ENCODE measurements at places on chromosomes 3 and 15.

DNA sequence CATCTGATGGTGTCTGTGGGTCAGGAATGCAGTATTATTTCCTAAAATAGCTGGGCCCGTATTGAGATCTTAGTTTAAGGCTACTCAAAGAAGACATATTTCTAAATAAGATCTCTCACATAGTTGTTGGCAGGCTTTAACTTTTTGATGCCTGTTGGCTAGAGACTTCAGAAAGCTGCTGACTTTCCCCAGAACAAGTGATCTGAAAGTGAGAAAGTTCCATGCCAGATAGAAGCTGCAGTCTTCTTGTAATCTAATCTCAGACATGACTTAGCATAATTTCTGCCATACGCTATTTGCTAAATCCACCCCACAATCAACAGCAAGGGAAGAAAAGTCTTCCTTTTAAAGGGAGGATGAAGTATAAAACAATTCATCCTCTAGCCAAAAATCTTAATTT is 867.1 kb downstream of the IGSF11 start:
- DNase-seq = no peak

GRCh38 chr15:83766339-83766738 is 112.4 kb downstream of the ADAMTSL3 start:
- no peak for DNase-seq

DNA sequence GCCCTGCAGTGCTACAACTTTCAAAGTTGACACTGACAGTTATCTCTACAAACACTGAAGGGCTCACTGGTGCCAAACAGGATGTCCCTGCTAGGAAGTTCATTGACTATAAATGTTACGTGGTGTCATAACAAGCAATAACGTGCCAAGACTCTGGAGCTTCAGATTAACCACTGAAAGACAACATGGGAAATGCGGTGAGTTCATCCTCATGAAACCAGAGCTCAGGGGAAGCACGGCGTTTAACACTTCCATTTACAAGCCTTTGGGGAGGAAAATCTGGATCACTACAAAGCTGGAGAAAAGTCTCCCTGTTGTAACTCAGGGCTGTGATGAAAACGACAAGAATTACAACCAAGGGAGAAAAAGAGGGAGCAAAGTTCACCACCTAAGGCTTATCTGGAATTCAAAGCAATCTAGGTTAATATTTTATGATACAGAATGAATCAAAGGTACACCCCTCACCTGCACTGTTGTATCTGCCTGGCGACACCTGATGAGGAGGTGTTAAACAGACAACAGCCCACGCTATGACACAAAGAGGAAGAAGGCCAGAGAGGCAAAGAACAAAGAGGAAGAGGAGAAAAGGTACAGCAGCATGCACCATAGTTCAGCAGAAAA is 27.0 kb downstream of the SHQ1 start:
- peak; percentile 33 for DNase-seq

DNA sequence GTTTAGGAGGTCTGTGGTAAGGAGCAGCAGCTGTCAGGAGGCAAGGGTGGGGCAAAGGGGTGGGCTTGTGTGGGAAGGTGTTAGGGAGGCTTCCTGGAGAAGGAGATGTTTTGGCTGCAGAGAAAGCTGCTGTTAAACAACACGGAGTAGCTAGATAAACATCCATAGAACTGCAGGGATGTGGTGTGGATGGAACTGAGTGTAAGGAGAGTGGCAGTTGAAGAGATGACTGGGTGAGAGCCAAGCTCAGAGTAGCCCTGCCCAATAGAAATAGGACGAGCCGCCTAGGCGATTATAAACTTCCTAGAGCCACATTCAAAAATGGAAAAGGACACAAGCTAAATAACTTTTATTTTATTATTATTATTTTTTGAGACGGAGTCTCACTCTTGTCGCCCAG is 19.9 kb downstream of the RPLP1 start:
- DNase-seq = no peak

DNA sequence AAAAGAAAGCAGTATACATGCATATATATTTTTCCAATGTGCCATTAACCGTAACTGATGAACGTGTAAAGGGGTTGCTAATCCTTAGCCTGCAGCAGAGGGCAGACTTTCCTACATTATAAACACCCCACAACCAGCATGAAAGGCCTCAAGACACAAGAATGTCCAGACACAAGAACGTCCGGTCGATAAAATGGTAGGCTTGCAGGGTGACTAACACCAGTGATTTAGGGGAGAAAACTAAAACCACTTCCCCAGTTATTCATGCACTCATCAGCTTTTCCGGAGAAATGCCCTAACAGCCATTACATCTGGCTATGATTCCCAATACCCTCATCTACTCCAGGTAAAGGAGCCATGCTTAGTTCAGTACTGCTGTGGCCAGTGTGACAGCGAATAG is 57.4 kb downstream of the LRTM1 start:
- DNase-seq = no peak

- no peak for DNase-seq
These were observed 23.6 kb upstream of the KCNH8 start for GRCh38 chr3:19124752-19125151.

DNA sequence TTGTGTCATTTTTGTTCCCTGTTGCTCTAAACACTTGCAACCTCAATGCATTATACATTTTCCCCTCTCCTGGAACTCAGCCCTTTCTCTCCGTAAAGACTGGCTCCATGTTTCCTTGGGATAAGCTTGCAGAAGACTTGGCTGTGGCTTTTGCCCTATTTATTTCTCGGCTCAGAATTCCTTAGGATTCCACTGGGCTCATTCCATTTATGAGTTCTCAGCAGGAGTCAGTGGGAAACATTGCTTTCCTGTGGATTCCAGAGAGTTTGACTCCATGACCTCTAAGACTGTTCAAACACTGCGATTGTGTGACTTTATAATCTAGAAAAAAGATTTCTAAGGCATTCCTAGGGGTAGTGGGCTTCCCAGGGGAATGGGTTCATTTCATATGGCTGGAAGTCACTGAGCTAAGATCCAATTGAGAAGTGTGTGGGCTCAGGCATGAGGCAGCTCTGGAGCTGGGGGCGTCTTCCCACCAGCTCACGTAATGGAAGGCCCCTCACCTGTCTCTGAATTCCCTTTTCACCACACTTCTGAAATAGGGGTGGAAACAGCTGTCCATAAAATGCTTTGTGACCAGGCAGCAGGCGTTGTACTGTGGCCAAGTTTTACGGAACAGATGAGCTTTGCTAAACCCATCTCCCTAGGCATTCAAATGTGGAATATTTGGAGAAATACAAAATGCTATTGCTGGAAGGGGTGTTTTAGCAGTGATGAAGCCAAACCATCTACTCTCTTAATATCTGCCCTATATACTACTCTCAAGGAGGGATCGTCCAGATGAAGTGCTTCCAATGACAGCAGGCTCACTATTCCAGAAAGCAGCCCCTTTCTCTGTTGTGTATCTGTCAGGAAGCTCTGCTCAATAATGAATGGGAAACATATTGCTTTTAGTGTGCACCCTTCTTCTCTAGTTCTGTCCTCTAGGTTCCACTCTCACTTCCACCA is 91.8 kb upstream of the BCL6 start:
- DNase-seq = no peak

DNA sequence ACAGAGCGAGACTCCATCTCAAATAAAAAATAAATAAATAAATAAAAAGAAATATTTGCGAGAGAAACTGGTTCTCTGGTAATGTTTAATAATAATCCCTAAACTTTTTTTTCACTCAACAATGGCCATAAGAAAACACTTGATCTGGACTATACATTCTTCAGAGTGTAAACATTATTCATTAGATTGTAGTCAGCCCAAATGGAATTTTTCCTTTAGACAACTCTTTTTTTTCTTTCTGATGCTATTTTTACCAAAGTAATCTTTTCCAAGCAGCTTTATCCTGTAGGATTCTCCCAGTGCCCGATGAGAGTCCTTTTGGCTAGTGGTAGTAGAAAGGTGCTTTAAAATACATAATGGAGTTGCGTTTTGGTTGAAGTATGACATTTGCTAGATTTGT is 90.4 kb downstream of the NEDD4 start:
- no peak for DNase-seq

GRCh38 chr15:43799945-43800285 is at the start of gene SERINC4:
Gene SERINC4 (minus strand): TSS chr15:43800220. CDS start chr15:43799986, 234 bp downstream.
- DNase-seq = no peak

- DNase-seq = no peak
These were observed 297.4 kb upstream of the EPHA3 start for GRCh38 chr3:88809993-88810392.

GRCh38 chr15:66961407-66961884 is 104.0 kb upstream of the SMAD3 start:
- DNase-seq = no peak

- no peak for DNase-seq
These were observed 6.9 kb upstream of the SKIC8 start for GRCh38 chr15:78306176-78306774.

DNA sequence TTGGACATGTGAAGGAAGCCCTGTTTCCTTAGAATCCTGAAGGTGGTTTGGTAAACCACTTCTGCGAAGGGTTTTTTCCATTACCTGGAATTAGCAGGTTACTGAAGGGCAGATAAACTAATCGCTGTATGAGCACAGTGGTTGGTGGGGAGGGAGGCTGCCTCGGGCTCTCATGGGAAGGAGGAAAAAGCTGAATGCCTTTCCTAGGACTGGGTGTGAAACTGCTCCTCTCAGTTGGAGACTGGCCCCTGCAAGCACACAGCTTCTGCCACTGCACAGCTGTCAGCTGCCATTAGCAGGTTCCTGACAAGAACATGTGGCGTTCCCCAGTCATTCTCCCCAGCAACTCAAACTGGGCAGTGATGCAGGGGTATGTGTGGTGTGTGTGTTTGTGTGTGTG is 376.3 kb downstream of the GAP43 start:
- DNase-seq = no peak

GRCh38 chr3:127709320-127710060 is 36.7 kb downstream of the ABTB1 start:
- DNase-seq = no peak

GRCh38 chr3:13528217-13528867 is 20.6 kb upstream of the FBLN2 start:
- no peak for DNase-seq

GRCh38 chr3:1057436-1057835 is 35.4 kb upstream of the CNTN6 start:
- DNase-seq = no peak

- DNase-seq = peak; percentile 51
These were observed 37.8 kb upstream of the USP3 start for GRCh38 chr15:63466378-63467192.

DNA sequence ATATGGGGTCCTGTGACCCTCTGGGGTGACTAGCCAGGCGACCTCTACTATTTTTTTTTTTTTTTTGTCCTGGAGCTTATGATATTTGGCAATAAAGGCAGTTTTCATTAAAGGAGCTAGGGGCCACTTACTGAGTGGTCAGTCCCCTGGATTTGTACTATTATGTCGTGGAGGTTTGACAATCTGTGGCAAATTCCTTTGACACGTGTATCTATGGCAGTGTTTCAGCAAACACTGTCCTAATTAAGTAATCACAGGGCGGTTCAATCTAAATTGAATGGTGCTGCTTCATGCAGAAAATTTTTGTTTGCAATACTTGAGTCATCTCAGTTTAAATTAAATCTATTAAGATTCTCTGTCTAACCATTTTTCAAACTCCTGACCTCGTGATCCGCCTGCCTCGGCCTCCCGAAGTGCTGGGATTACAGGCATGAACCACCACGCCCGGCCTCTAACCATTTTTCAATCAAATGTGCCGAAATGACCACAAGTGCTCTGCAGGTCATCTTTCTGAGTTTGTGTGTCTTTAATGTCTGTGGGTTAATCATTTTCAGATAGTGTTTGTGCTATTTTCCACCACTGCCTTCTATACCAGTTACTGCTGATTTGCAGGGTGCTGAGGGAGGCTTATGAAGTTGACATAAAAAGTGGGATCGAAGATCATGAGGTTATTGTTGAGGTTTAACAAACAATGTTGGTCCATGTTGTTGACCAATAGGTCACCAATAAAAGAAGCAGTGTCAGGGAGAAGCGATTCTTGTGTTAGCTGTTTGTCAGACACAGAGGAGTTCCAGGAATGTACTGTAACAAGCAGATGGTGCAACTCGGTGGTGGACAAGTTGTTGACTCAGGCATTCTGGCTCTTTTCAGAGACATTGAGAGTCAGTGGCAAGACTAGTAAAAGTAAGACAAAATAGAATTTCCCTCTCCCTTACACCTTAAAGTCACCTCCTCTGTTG is 18.6 kb upstream of the SLC2A2 start:
- no peak for DNase-seq

- DNase-seq = no peak
These were observed 2.3 kb upstream of the DNAH1 start for GRCh38 chr3:52313774-52314188.

GRCh38 chr15:40263024-40263754 is 19.7 kb downstream of the ANKRD63 start:
- DNase-seq = no peak

GRCh38 chr3:170760174-170760526 is 109.8 kb downstream of the RPL22L1 start:
- no peak for DNase-seq

DNA sequence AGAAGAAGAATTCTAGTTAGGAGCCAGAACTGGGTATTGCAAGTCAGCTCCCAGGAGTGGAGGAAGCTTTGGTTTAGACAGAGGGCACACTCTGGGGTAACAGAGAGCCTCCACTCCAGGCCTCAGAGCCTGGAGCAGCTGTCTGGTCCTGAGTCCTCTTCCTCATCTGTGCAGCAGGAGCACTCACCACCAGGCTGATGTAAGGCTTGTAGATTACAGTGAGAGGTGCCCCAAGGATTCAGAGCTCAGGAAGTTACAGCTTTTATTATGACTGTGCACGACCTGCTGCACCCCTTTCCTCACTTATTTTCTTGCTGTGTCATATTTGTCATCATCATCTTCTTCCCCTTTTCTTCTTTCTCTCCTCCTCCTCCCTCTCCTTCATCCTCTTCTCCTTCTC is 210.4 kb downstream of the ATP10A start:
- DNase-seq = no peak

DNA sequence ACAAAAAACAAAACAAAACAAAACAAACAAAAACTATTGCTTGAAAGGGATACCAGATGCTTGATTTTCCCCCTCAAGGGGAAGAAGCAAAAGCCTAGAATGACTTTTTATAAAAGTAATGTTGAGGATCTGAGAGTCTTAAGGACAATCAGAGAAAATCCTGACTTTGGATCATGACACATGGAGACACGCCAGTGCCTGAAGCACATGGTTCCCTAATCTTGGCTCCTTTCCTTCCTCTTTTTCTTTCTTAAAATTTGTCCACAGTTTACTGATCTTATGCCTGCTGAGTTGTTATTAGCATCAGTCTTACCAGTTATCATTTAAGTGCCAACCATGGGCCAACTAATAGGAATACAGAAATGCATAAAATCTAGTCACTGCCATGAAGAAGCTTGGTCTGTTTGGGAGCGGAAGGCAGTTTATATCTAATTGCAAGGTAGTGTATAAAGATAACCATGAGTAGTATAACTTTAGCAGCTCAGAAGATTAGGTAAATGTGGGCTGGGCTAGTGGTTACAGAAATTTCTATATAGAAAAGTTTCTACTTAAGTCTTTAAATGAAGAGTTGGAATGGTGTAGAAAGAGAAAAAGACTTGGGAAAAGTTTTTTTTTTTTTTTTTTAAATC is 6.9 kb downstream of the GLCE start:
- DNase-seq = no peak

- DNase-seq = no peak
These were observed 260.0 kb upstream of the ZNF385D start for GRCh38 chr3:22010997-22011396.

GRCh38 chr15:92906563-92907081 is 6.5 kb downstream of the CHD2 start:
- peak; percentile 67 for DNase-seq
